ENCODE measurements at places on chromosomes 16 and 17. TPM values are rescaled to one million over a fixed set of nuclear protein-coding genes. Genes with fewer than 3 reads are reported as not detected.

TBC1D3 gene
- polyA plus RNA-seq: not detected

HEATR9 gene
- not detected for polyA plus RNA-seq

CLDN6 gene
- not detected for polyA plus RNA-seq

C16orf92 gene
- 0.36 TPM for polyA plus RNA-seq

ADGRG1 gene
- 2.3 TPM for polyA plus RNA-seq

NPTX1 gene
- polyA plus RNA-seq: 235 TPM

HOXB3 gene
- not detected for polyA plus RNA-seq
